CD4-positive, alpha-beta T cell treated with Interleukin-15 for 4 hours (primary cell): ENCODE measurements at places on chromosomes 7 and 10.

DNA sequence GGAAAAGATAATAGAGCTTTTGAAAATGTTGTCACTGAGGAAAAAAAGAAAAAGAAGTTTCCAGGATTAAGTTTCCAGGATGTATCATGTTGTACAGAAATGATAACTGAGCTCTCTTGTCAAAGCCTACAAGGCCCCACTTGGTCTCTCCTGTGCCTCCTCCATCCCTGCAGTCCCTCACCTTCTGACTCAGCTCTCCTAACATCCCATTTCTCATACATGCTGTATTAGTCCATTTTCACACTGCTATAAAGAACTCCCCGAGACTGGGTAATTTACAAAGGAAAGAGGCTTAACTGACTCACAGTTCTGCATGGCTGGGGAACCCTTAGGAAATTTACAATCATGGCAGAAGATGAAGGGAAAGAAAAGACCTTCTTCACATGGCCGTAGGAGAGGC is 3.8 kb upstream of the DGKI start:
- no peak for DNase-seq

GRCh38 chr7:129052441-129052840 is 2.5 kb downstream of the TNPO3 start:
- DNase-seq: no peak

- no peak for DNase-seq
Measured at GRCh38 chr10:7231509-7232414, 179.1 kb downstream of the SFMBT2 start.

DNA sequence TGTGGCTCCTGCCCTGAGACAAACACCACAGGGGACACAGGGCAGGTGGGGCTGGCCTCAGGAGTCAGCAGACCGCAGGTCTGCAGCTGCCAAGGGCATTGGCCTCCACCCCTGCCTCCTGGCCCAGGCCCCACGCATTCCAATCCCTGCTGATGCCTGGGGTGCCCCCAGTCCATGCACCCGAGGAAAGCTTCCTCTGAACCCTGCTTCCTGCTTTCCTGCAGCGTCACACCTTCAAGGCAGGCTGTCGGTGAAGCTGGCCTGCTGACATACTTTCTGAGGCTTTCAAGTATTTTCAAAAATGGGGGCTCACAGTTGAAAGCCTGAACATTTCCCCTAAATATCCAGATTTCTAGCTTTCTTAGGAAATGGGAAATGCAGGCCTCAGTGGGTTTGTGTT is 22.5 kb upstream of the ANTXRL start:
- DNase-seq: no peak

GRCh38 chr7:80463272-80463920 is 48.5 kb downstream of the GNAT3 start:
- no peak for DNase-seq

DNA sequence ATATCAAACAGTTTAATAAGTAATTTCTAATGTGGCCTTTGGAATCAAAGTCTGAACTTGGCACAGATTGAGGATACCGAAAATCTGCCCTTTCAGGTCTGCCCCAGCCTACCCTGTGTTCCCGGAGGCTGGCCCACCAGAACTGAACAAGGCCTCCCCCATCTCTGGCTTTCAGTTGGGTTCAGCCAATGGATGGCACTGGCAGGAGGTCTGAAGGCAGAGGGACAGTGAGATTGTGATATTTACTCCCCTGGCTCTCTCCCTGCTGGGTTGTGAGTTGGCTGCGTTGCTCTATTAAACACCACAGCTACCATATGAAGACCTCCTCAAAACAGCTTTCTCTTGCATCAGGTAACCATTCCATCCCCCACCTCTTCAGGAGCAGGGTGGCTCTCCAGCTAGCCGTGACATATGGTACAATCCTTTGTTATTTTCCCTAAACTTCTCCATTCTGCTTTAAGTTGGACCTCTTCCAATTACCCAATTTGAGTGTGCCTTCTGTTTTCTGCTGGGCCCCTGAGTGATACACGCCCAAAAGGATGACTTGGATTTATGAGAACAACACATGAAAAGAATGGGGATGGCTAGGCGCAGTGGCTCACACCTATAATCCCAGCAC is 28.1 kb downstream of the DNMBP start:
- no peak for DNase-seq

GRCh38 chr7:150993511-150993910 is 2.7 kb downstream of the NOS3 start:
- DNase-seq: no peak
